Fibroblast of upper back skin (primary cell): ENCODE measurements at places on chromosomes 12 and 14.

- DNase-seq = no peak
Measured at GRCh38 chr14:82425261-82425660, 891.6 kb upstream of the SEL1L start.

DNA sequence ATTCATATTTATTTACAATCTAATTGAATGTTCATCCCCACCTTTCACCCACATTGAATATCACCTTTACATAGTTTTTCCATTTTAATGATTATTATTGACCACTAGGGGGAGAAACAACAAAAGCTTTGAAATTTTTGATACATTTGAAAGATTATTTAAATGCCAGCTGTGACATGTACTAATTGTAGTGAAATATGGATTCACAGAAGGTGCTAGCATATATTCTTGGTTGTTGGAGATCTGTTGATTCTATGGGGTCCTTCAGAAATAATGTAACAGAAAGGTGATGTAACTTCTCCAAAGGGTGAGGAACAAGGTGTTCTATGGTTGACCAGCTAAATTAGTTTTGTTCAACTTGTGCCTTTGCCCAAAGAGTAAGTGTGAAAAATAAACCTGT, 22.4 kb upstream of the GPR33 start:
- peak; percentile 6 for DNase-seq

DNA sequence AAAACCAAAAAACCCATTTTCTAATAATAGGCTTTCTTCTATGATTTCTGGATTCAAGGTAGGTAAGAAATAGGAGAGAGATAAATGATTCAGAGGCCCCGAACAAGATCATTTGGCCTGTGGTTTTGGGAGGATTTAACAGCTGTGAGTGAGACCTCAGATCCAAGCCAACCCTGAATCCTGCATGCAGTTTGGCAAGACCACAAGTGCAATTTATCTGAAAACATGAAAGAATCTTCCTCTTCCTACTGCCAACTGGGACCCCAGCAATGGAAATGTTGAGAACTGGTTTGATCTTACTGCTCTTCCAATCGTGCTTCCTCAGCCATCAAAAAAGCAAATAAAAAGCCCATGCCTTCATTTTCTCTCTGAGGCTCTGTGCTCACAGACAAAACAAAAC, 519.7 kb upstream of the TBX3 start:
- DNase-seq = peak; percentile 88

DNA sequence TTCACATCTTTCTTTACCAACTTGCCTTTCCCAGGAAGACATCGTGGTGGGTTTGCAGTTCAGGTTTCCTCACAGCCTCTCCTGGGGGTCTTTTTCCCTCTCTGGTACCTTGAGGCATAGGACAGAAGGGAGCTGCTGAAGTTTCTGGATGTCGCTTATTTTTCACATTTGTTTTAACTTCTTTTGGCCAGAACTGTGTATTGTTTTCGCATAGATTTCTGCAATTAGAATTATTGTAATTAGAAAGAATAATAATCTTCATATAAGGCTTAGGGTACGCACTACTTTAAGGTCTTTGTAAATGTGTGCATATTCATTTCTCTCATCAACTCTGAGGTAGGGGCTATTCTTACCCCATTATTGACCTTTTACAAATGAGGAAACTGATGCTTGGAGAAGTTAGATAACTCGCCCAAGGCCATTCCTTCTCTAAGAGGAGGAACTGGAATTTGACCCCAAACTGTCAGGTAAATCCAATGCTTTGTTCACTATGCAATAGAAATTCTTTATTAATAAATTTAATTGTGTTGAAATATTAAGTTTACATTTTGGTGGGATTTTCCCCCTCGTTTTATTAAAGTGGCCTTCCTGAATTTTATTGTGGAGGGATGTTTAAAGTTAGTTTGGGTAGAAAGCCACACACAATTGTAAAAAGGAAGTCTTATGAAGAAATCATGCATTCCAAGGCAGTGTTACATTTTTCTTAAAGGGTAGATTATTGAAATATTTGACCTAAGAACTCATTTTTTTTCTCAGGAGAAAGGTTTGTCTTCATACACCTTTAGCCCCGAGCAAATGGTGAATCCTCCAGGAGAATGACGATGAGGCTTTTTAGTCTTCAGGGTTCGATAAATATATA, 12.1 kb upstream of the SLC38A2 start:
- peak; percentile 61 for DNase-seq

DNA sequence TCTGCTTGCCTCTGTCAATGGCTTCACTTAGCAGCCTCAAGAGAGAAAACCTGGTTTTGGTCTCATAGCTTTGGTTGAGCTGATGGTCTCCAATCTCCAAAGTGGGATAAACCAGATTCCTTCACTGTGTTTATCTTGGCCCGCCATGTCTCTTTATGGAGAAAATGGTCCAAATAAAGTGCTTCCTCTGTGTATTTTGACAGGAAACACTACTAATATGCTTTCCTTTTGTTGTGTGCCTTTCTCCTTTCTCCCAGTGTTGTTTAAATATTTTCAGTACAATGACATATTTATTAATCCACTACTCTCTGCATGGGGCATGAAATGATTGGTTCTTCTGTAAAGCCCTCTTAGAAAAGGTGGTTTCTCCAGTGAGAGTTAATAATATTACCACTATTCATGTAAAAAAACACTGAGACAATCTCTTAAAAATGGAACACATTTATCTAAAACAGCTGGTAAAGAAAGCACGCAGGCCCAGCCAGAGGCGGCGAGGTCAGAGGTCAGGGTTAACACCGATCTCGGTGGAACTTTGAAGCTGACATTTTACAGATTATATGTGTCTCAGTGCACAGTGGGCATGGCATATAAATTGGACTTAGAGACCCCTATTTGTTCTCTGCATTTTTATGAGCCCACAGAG, 24.2 kb downstream of the TMEM30B start:
- no peak for DNase-seq

DNA sequence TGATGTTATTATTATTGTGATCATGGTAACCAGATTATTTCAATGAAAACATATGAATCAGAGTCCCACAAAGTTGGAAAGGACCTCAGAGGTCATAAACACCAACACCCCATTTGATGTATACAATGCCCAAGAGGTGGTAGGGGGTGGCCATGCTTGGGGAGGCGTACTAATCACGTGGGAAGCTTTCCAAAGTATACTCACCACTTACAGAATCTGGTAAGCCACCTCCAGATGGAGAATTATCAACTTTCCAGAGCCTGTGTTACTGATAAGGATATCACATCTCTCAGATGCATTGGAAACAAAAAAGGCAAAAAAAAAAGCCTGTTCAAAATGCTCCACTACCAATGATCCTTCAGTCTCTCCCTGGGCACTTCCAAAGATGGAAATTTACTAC, 8.4 kb downstream of the DAD1 start:
- DNase-seq = no peak

DNA sequence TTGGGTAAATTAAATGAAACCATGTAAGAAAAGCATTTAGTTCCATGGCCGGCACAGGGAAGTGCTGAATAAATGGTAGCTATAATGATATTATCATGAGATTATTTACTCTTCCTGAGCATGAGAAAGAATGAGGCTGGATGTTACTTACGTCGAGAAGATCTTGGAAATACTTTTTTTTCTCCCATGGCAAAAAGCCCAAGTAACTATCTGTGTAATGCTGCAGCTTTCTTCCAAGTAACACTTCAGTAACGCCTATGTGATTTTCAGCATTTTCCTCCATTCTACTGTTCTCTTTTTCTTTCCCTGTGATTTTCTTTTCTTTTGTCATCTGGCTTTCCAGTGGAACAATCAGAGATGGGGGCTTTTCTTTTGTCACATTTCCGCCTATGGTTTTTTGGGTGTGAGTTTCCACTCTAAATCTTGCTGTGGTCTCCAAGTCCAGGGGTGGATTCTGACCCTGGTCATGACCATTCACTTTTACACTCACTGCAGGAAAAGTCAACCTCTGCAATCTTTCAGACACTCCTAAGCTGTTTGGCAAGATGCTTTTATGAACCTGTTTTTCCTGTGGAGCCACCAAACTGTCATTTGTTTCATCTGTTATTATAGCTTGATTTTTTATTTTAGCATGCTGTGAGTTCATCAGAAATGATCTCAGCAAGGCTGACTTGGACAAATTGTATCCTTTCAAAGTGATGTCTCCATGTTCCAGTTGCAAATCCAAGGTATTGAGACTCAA, 25.0 kb upstream of the SYCP3 start:
- DNase-seq = no peak
